ENCODE measurements at places on chromosomes 4 and X.

DNA sequence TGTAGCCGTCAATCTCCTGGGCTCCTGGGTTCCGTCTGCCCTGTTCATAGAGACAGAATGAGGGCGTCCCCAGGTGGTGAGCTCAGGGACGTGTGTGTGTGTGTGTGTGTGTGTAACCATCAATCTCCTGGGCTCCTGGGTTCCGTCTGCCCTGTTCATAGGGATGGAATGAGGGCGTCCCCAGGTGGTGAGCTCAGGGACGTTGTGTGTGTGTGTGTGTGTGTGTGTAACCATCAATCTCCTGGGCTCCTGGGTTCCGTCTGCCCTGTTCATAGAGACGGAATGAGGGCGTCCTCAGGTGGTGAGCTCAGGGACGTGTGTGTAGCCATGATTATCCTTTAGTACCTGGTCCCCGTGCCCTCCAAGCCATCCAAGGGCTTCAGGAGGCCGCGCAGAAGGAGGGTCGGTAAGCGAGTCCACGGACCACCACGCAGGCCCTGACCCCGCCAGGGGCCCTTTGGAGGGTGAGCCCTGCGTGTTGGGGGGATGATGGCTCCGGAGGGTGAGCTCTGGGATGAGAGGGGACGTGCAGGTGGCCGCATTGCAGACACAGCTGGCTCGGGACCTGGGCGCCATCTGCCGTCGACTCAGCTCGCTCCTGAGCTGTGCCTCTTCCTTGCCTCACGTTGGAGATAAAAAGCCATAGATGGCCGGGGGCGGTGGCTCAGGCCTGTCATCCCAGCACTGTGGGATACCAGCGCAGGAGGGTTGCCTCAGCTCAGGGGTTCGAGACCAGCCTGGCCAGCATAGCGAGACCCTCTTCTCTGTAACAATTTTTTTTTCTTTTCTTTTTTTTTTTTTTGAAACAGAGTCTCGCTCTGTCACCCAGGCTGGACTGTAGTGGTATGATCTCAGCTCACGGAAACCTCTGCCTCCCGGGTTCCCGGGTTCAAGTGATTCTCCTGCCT lies 5.4 kb upstream of the GTPBP6 start:
- peak; percentile 25 for DNase-seq

DNA sequence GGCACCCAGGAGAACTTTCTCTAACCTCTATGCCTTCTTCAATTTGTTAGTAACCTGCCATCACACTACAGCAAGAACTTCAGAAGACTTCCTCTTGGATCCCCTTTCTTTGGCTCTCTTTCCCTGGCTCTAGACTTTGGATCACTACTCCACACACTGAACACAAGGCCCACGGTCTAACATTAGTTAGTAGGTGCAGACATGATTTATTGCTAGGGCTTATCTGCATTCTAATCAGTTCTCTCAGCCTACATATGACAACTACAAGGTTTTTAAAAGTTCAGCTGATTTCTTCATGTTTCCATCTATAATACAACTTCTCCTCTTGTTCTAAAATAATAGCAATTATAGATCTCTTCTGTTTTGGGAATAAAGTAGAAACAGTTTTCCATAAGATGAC lies 209.1 kb upstream of the ANXA10 start:
- no peak for DNase-seq

GRCh38 chrX:72712094-72712755 lies 1.9 kb downstream of the PHKA1 start:
- peak; percentile 37 for DNase-seq

DNA sequence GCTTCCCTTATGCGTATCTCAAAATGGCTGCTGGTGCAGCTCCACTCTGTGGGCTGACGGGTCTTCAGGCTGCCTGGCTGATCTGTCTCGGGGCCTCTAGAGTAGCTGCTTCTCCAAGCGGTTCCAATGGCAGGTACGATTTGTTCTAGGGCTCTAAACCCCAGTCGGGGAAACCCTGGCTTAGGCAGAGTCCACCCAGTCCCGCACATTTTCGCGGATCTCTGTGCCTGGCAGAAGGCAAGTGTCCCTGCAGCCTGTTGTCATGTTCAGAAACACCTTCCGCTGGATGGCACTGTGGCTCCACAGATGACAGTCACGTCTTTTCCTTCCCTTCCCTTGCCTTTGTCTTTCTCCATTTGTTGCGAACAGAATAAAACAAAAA lies 54.4 kb downstream of the NBDY start:
- DNase-seq: no peak

GRCh38 chrX:76453737-76454406 lies 26.4 kb downstream of the MAGEE1 start:
- DNase-seq: no peak

- no peak for DNase-seq
These were observed 13.6 kb downstream of the GASK1B start for GRCh38 chr4:158159054-158159717.

GRCh38 chrX:130688360-130688759 lies 214.6 kb downstream of the ENOX2 start:
- DNase-seq: no peak
